ENCODE measurements at places on chromosomes 2 and 18.

- no peak for DNase-seq
Observed at GRCh38 chr2:128783896-128784295, 465.2 kb upstream of the HS6ST1 start.

- no peak for DNase-seq
Observed at GRCh38 chr2:111910609-111911277, 12.3 kb downstream of the MERTK start.

DNA sequence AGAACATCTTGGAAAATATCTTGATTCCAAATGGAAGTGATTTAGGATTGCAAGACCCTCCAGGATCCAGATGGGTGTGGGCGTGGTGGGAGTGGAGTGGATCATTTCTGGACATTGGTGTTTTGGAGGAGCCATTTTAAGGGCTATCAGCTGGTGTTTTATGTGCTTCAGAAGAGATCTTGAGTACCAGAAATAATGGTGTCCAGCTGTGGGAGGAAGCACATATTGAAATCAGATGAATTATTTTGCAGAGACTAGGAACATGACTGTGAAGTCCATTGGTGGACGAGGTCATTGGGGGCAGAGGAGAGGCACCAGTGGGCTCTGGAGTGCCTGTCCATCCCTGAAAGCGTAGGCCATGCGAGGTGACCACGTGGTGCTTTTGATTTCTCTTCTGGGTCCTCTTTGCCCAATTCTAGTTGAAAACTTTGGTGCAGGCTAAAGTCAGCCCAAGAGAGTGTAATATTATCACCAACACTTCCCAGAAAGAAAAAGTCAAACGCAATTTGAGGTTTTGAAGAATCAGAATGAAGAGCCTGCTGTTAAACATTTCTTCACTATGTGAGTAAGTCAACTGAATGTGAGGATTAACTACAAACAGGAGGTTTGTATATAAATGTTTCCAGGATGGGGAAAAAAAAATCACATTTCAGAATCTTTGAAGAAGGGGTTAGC is 31.6 kb downstream of the RNF144A start:
- no peak for DNase-seq

DNA sequence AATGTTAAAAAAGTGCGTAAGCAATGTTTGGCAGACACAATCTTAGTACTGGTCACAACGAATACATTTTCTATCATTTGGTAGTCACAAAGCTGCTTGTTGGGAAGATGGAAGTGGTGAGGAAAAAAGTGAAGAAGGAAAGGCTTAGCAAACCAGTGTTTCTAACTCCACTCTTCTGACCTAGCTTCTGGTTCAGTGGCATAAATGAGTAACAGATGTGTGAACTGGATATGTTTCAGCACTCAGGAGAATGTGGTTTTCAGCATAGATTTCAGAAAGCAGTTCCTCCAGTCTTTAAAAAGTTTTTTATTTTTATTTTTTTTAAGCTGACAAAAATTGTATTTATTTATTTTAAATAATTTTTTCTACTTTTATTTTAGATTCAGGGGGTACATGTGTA is 357.1 kb downstream of the CPS1 start:
- DNase-seq: no peak

DNA sequence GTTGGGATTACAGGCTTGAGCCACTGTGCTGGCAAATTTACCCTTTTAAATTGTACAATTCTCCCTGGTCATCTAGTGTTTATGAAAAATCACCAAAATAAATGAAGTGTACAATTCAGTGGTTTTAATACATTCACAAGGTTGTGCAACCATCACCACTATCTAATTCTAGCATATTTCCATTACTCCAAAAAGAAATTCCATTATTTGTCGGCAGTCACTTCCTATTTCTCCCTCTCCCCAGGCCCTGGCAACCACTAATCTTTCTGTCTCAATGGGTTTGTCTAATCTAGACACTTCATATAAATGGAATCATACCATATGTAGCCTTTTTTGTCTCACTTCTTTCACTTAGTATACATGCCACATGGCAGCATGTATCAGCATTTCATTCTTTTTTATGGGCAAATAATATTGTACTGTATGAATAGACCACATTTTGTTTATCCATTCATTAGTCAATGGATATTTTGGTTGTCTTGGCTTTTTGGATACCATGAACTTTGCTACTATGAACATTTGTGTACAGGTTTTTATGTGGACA is 12.6 kb upstream of the POLE4 start:
- no peak for DNase-seq

DNA sequence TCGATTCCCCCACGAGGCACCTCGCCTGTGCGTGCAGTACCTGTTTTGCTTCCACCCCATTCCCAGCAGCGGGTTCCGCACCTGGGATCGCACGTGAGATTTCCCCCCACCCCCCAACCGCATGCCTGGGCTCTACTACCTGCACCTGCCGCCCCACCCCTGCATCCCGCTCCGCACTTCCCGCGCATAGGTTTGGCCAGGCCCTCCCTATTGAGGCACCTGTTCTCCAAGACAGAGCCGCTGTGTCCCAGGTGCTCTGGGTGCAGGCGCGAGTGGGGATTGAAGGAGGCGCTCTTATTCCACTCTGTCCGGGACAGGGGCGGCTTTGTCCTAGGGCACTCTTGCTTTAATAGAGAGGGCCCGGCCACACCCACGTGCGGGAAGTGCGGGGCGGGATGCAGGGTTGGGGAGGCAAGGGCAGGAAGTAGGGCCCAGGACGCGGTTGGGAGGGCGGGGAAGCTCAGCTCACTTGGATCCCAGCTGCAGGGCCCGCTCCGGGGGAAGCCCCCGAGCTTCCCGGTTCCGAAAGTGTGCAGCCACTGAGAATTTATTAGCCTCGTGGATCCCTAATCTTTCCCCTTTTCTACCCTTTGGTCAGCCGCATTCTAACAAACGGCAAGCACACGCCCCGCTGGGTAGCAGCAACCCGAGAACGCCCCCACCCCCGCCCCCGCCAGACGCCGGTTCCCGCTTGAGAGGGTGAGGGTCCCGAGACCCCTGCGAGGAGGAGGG is 670 bp upstream of the MOCOS start:
- peak; percentile 35 for DNase-seq

DNA sequence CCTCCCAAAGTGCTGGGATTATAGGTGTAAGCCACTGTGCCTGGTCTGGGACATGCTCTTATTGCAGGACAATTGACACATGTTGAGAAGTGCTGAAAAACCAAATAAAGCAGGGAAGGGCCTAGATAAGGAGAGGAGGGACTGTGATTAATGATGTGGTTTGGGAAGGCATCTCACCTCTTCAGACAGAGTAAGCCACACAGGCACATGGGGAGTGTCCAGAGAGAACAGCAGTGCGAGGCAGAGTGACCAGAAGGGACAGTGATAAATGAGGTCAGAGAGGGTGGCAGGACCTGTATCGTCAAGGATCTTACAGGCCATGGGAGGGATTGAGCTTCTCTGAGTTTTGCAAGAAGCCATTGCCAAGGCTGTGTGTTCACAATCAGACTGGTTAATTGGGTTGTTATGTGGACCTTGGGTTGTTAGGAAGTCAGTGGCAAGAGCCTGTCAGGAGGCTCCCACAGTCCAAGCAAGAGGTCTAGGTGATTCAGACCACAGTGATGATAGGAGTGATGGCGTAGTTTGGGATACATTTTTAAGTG is 58.5 kb downstream of the EIF5B start:
- no peak for DNase-seq
